ENCODE measurements at places on chromosomes 1 and 21. TPM values are rescaled to one million over a fixed set of nuclear protein-coding genes. Genes with fewer than 3 reads are reported as not detected.

S100A4 gene
- 54.7 TPM for total RNA-seq

AADACL3 gene
- not detected for total RNA-seq

TMIGD3 gene
- not detected for total RNA-seq

TNFRSF4 gene
- total RNA-seq = not detected

CD52 gene
- not detected for total RNA-seq

RNF186 gene
- total RNA-seq = not detected

KPRP gene
- not detected for total RNA-seq

CCDC17 gene
- not detected for total RNA-seq

PYHIN1 gene
- not detected for total RNA-seq

RPRD2 gene
- 3.1 TPM for total RNA-seq

XCL2 gene
- total RNA-seq = not detected

OR2L5 gene
- not detected for total RNA-seq

KIF1B gene
- total RNA-seq = 8.0 TPM

C21orf58 gene
- total RNA-seq = 3.0 TPM

ZDHHC18 gene
- 23.5 TPM for total RNA-seq

S100A5 gene
- not detected for total RNA-seq

RHOU gene
- 0.81 TPM for total RNA-seq

COX20 gene
- 50.2 TPM for total RNA-seq

RPL11 gene
- 413 TPM for total RNA-seq

CLDN17 gene
- not detected for total RNA-seq

SPATA21 gene
- total RNA-seq = not detected

KCNJ6 gene
- not detected for total RNA-seq

TBX19 gene
- 2.9 TPM for total RNA-seq

LCE5A gene
- not detected for total RNA-seq

KIRREL1 gene
- total RNA-seq = 80.2 TPM

C1orf53 gene
- 14.0 TPM for total RNA-seq

SIKE1 gene
- 89.6 TPM for total RNA-seq

FAM72C gene
- total RNA-seq = 2.3 TPM

S100A3 gene
- not detected for total RNA-seq

IFNAR1 gene
- 32.2 TPM for total RNA-seq

INKA2 gene
- total RNA-seq = not detected

PPT1 gene
- 141 TPM for total RNA-seq

STUM gene
- not detected for total RNA-seq

C4BPA gene
- not detected for total RNA-seq
